ENCODE measurements at places on chromosomes 5 and 9.
A peak's percentile ranks its signal among the peaks of the same experiment; 100 is the strongest.

GRCh38 chr5:51201024-51201423 is 182.2 kb upstream of the ISL1 start:
- no peak for DNase-seq

DNA sequence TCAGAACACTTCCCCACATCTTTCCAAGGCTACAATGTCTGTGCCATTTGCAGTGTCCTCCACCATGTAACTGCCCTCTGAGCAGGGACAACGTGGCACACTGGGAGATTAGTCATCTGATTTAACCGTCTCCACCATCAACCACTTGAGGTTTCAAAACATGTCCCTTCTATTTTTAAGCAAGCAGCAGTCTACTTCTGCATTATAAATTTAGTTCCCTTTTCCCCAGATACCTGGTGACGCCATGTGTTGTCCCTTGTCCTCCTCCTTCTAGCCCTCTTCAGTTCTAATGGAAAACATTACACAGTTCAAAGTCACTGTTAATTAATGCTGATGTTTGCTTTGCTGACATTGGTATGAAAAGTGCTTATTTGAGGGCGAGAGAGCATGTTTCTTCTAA is 52.8 kb downstream of the ATP10B start:
- no peak for DNase-seq

- DNase-seq = peak; percentile 58
Measured at GRCh38 chr5:102755686-102756371, 724 bp downstream of the PAM start.

DNA sequence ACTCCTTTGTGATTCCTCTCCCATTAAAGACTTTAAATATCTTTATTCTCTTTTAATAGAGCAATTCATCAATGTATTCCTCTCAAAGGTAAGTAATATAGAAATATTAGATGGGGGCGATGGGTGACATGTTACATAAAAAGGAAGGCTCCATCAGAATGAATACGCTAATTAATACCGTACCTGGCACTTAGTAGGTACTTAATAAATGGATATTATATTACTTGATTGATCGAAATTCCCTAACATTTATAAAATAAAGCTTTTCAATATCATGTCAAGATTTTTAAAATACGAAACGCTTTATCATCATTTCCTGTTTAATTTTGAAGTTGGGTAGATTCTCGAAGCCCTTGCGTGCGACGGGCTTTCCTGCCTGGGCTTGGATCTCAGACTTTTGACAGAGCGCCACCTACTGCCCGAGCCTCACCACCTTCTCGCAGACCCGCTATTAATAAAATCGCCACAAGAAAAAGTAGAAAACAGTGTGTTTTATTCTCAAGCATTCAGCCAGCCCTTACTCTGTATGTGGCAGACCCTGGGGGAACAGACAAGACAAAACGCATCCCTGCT is 99.4 kb downstream of the C5orf15 start:
- DNase-seq = peak; percentile 39

GRCh38 chr9:3099646-3100045 is 255.8 kb upstream of the PUM3 start:
- DNase-seq = no peak

DNA sequence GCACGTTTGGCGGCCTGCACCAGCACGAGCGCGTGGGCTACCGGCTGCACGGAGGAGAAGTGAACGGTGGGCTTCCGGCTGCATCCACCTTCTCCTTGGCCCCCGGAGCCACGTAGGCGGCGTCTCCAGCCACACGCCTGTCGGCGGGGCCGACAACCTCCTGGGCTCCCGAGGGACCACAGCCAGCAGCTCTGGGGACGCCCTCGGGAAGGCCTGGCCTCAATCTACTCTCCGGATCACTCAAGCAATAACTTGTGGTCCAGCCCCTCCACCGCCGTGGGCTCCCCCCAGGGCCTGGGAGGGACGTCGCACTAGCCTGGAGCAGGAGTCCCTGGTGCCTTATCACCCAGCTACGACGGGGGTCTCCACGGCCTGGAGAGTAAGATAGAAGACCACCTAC is 73.7 kb downstream of the INSL6 start:
- no peak for DNase-seq

DNA sequence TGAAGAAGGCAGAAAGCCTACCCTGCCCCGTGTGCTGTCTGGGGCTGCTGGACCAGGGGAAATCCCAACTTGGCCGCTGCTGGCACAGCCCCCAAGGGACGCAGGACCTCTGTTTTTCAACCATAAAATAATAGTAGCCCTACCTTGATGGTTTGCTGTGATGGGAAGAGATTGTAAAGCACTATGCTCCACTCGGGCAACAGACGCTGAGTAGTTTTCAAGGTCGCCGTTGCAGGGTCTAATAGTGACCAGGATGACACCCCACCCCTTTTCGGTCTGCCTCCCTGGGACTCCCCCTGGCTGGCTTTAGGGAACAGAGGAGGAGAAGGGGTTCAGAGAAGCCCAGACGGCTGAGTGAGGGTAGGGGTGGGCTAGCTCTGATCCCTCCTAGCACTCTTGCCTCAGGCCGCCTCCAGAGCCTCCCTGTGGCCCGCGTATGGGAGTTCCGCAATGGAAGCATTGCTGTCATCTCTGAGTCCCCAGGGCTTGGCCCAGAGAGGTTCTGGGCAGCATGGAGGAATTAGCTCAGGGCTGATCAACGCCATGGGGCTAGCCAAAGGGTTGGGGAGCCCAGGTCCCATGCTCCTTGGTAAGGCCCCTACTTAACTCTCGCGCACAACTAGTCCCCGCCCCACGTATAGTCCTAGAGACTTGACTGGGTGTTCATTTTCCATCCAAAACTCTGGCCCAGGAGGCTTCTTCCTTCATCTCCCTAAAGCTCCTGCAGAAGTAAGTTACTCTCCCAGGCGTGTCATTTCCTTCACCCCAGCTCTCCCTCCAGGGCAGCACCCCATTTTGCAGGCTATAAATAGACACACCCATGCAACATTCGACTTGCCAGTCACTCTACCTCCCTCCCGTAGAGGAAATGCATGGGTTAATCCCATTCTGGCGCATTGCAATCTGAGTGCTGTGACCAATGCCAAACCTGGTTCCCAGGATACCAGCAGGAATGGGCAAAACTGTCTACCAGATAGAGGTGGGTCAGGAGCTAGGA is 1.1 kb upstream of the IRF1 start:
- no peak for DNase-seq

DNA sequence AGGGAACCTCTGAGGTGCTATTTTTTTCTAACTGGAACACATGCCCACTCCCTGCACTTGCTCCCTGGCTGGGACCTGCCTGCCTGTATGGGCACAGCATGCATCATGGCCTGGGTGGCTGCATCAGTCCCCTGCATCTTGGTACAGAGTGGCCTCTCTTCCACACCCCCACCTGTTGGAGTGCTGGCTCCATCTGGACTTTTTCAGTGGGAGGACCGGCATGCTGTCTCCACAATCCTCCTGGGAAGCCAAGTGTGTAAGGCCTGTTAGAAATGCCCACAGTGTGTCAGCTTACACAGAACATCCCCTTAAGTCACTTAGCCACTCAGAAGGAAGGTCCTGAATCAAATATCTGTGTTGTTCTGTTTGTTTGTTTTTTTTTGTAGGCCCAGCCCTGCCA is 102.9 kb downstream of the MARCHF3 start:
- DNase-seq = no peak

Data from activated CD8-positive, alpha-beta memory T cell treated with anti-CD3 and anti-CD28 coated beads for 4 hours (primary cell).